ENCODE measurements at places on chromosomes 5 and 9. TPM values are rescaled to one million over a fixed set of nuclear protein-coding genes. Genes with fewer than 3 reads are reported as not detected.

The KIF27 gene
- total RNA-seq, result 4.1 TPM

DNA sequence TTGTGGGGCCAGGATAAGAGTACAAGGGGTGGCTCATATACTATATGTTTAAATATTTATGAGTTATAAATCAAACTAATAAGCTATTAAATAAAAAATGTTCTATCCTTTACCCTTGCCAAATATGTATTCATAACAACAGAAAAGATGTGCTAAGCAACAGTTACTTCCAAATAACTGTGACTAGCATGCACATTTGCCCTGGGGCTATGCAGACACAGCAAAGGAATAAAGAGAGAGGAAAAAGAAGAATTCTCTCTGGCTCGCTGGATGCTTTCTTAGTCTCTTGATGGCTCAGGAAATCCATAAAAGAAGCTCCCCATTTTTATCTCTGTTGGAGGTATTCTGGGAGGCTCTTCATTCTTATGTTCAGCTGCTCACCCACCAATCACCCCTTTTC is 182.4 kb upstream of the ATP10B start:
- no peak for DNase-seq

The ADRA1B gene
- total RNA-seq, result 0.39 TPM

The FAF2 gene
- 44.9 TPM for total RNA-seq

DNA sequence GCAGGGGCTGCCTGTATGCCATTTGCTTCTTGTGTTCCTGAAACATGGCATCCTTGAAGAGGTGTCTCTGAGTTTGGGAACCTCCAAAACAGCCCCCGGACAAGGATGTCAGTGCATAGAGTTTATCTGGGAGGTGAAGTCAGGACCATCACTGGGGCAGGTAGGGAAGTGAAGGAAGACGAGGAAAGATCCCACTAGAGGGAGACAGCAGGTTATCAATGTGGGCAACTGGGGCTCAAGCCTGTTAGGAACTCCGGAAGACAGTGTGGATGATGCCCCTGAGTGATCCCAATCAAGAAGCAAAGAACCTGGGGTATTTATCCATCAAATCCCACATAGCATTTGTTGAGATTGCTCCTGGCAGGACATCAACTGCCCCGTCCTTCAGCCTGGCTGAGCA is 233.1 kb downstream of the AGTPBP1 start:
- DNase-seq, result no peak

DNA sequence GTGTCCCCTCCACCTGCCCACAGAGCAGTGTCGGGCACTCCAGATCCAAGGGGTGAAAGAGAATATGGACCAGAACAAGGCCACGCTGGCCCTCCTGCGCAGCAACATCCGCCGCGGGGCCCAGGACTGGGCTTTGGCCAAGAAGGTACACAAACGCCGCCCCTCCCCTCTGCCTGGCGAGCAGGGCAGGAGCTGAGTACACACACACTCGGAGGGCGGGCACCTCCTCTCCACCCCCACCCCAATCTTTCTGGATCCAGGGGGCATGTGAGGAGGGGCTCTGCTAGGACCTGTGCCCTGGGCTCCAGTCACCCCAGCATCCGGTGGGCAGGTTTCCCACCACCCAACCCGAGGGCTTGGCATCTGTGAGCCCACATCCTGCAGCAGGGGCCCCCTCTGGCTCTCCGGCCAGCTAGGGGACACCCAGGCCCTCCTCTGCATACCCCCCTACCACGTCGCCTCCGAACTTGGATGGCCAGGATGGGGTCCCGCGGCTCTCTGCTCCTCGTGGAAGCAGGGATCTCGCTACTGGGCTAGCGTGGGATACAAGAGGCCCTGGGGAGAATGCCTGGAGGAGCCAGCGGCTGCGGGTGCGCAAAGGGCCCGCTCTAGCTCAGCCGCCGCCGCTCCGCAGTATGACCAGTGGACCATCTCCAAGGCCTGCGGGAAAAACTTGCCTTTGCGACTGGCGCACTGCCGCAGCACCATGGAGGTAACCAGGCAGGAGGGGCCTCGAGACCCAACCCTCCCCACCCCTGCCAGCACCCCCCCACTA is 3.1 kb downstream of the CCDC183 start:
- DNase-seq, result no peak

The FOXD4 gene
- not detected for total RNA-seq

The SEMA6A gene
- total RNA-seq, result 9.3 TPM

GRCh38 chr5:71695071-71695470 is 24.0 kb upstream of the CARTPT start:
- no peak for DNase-seq

- no peak for DNase-seq
Observed at GRCh38 chr5:134127376-134127861, 12.9 kb downstream of the TCF7 start.

DNA sequence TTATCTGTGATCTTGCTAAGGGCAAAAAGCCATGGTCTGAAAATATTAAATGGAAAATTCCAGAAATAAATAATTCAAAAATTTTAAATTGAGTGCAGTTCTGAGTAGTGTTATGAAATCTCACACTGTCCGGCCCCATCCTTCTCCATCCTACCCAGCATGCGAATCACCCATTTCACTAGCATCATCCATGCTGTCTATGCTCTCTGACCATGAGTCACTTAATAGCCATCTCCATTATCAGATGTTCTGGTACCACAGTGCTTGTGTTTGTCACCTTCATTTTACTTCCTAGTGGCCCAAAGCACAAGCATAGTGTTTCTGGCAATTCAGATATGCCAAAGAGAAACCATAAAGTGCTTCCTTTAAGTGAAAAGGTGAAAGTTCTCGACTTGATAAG is 63.3 kb upstream of the SMC5 start:
- no peak for DNase-seq

The GARNL3 gene
- total RNA-seq, result 2.9 TPM

GRCh38 chr5:160434022-160434531 is 12.4 kb downstream of the PTTG1 start:
- no peak for DNase-seq

GRCh38 chr5:56638061-56638621 is 177.2 kb upstream of the MAP3K1 start:
- no peak for DNase-seq

- no peak for DNase-seq
Observed at GRCh38 chr9:111897601-111898137, 1.1 kb downstream of the UGCG start.

- no peak for DNase-seq
Observed at GRCh38 chr5:147068998-147069397, 165.8 kb upstream of the STK32A start.

GRCh38 chr9:75983319-75984045 is 93.0 kb downstream of the PCSK5 start:
- DNase-seq, result no peak

- no peak for DNase-seq
Observed at GRCh38 chr9:86794391-86795046, 152.8 kb downstream of the GAS1 start.

The GNA14 gene
- total RNA-seq, result 43.6 TPM

The PCDHA2 gene
- total RNA-seq, result not detected

- DNase-seq, result no peak
Observed at GRCh38 chr5:158163451-158164295, 304.7 kb upstream of the CLINT1 start.

- peak; percentile 41 for DNase-seq
Observed at GRCh38 chr9:126490871-126491567, 122.7 kb upstream of the LMX1B start.

DNA sequence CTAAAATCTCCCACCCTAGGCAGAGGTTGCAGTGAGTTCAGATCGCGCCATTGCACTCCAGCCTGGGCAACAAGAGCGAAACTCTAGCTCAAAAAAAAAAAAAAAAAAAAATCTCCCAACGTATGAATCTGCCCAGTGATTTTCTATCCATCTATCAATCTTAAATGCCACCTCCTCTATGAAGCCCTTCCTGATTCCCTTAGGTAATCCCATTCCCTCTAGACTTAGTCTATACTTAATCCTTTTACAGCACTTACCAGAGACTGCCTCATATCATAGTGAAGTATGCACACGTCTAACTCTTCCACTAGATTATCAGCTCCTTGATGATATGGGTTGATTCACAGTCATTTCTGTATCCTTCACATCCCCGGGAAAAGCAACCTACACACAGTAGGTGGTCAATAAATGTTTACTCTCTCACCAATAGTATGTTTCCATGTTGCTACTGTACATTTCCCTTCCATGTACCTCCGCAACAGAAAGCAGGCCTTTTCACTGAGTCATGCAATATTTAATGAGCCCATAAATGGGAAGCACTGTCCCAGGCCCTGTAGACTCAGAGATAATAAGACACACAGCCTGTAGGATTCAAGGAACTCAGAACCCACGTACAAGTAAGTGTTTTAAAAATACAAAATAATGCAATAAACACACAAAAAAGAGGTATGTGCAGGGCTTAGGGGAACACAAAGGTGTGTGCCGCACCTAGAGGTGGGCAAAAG is 1.2 kb downstream of the DROSHA start:
- no peak for DNase-seq

The REEP2 gene
- total RNA-seq, result 13.5 TPM

GRCh38 chr5:111132731-111133435 is 40.7 kb downstream of the WDR36 start:
- no peak for DNase-seq

The DOLPP1 gene
- total RNA-seq, result 13.8 TPM

The RAD23B gene
- total RNA-seq, result 72.6 TPM

The CAVIN4 gene
- 3.3 TPM for total RNA-seq

The NR5A1 gene
- total RNA-seq, result not detected

DNA sequence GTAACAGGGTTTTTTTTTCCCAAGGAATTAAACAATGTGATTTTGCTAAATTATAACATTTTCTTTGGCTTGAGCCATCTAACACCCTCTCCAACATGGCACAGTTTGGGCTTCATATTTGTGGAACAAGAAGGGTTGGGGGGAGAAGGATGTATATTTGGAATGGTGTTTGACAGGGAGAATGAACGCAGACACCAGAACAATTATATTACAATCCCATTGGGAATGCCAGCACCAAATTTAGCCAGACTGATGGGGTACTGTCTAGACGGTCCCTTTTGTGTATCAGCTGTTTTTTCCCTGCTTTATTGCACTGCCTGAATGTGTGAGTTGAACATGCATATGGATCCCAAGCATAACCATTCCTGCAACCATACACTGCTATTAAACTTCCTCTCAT is 130.9 kb upstream of the TMEM161B start:
- DNase-seq, result no peak

- DNase-seq, result no peak
Observed at GRCh38 chr9:86079421-86079831, 19.9 kb downstream of the GOLM1 start.

- no peak for DNase-seq
Observed at GRCh38 chr9:13952906-13953305, 361.0 kb downstream of the NFIB start.

GRCh38 chr5:62460578-62460983 is 48.0 kb downstream of the IPO11 start:
- peak; percentile 44 for DNase-seq

GRCh38 chr5:40383749-40384651 is 295.7 kb upstream of the PTGER4 start:
- DNase-seq, result no peak

DNA sequence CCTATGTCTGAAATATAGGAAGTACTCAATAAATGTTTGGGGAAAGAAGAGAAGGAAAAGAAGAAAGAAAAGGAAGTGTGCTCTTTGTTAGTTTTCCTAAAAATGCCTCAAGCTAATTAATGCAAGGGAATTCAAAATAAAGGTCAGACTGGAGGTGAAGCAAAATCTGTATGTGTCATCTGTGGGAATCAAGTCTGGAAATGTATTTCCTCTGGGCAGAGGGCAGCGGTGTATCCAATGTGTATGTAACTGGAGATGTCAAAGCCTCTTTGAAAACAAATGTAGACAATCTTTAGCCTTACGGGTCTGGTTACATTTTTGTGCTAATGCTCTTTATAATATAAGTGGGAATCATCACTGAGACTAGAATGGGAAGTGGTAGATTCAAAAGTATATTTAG is 471.4 kb downstream of the MAN2A1 start:
- DNase-seq, result no peak

DNA sequence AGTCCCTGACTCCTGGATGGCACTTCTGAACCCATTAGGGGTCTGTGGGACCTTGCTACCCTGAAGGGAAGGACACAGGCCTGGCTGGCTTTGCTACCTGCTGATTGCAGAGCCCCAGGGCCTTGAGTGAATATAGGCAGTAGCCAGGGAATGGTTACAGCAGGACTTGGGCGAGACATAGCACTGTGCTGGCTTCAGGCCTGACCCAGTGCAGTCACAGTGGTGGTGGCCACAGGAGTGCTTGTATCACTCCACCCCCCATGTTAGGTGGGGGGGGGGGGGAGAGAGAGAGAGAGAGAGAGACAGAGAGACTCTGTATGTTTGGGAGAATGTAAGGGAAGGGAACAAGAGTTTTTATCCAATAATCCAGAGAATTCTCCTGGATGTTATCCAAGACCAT is 439.3 kb upstream of the ZNF608 start:
- no peak for DNase-seq

DNA sequence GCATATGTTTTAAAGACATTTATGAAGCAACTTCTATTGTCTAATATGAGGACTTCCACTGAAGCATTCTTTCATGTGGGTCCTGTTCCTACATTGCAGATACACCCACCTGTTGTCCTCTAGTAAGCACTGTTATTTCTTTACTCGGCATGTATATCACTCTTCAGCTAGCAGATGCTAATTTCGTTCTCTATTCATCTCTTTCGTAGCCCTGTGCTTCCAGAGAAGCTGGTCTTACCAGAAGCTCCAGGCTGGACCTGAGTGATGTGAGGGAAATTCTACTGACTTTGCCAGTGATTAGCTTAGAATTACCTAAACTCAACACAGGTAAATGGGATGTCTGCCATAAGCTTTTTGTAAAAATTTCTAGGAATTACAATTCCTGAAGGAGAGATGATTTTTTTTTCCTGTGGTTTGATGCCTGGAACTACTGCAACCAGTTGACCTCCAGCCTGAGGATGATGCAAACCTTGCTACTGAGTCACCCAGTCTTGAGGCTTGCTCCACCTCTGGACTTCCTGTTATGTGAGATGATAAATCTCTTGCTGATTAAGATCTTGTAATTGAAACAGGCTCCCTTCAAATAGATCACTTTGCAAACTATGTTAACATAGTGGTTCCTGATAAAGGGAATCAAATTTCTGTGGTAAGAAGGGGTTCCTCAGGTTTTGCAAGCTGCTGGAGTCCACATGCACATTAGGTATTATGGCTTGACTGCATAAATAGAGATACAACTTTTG is 52.2 kb upstream of the SPINK5 start:
- no peak for DNase-seq

DNA sequence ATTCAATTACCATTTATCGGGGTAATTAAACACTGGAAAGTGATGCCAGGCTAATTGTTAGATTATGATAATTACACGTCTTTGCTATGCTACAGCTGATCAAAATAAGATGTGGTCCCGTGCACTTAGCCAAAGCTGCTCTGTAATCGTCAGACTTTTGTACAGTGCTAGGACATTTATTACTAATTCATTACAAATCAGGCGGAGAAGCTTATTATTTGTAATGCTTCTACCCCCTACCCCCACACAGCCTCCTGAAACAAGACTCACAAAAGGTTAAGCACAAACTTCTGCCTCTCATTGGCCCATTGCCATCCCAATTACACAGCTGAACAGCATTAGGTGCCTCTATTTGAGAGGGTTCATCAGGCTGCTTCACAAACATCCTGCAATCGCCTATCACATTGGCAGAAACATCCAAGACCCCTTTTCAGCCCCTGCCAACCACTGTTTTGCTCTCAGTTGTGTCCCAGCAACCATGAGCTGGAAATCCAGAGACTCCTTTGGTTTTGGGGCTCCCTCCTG is 232.7 kb downstream of the EFNA5 start:
- no peak for DNase-seq
